ENCODE measurements at places on chromosomes 5 and 9.

GRCh38 chr9:14488421-14489190 lies 174.7 kb upstream of the NFIB start:
- DNase-seq: no peak

DNA sequence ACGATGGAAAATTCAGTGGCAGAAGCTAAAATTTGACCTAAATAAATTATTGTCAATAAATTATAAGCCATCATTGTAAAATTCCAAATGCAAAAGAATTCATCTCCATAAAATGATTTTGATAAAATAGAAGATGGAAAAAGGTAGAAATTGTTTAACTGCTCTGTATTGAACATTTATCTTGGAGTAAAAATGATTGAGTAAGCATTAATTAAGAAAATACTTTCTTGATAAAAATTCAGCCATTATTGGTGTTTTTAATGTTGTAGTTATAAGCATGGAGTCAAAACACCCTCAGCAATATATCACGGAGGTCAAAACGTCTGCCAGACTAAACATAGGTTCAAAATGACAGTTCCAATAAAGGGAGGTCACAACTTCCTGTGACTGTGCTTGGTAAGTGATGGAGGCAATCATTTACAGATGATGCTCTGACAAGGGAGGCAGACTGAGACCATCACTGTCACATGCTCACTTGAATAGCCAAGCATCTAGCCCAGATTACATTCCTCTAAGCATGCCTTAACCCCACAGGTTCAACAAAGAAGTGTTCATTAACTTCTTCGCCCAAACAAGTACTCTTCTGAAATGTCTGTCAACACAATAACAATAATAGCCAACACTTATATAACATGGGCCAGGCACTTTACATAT lies 69.5 kb downstream of the SH3TC2 start:
- no peak for DNase-seq

GRCh38 chr5:88941581-88941980 lies 58.6 kb upstream of the MEF2C start:
- DNase-seq: no peak

DNA sequence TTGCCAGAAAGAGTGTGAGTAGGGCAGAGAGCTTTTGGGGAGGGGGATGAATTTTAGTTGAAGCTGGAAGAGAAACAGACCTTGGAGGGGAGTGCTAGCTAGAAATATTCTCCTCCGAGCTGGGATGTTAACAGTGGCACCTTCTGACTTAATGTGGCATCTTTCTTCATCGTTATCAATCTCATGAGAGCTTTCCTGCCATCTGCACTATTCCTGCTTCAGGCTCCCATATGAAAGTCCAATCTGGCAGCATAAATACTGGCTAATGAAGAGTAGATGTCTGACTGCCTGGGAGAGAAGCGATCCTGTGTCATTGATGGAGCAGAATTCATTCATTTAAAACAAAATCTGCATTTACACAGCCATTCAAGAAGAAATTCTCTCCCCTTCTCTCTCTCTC lies 284.5 kb downstream of the TMEM38B start:
- DNase-seq: no peak

- DNase-seq: no peak
Observed at GRCh38 chr5:4905674-4906520, 234.2 kb upstream of the ADAMTS16 start.

- no peak for DNase-seq
Observed at GRCh38 chr5:40376566-40376965, 303.1 kb upstream of the PTGER4 start.

DNA sequence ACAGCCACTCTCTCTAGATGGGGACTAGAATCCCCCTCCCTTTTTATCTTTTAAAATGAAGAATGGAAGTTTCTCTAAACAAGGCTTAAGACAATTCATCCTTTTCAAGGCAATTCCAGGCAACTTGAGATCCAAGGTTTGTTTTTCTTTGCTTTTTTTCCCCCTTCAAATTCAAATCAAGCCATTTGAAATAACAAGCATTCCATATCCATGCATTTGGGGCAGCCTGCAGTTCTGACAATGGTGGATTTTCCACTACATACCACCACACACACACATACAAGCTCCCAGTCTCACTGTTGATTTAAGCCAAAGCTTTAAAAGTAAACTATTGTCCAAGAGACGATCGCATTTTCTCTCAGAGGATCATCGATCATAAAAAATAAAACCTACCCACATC lies 424 bp downstream of the INSYN2B start:
- no peak for DNase-seq

DNA sequence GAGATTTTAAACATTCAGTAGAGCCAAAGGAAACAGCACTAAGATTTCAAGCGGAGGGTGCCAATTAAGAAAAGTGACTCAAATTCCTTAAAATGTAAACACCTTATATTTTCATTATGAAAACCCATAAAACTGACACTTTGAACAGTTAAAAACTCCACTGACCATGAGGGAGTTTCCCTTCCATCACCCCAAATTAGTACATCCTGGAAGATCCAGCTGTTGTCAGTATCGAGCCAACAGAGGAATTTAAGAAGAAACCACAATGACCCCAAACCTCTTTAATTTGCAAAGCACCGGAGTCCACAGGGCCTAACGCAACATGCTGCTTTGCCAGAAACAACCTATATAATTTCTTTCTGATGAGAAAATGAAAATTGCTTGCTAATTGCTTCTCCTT lies 41.3 kb downstream of the ROR2 start:
- peak; percentile 25 for DNase-seq

- no peak for DNase-seq
Observed at GRCh38 chr9:115209601-115210306, 91.8 kb upstream of the TNC start.

DNA sequence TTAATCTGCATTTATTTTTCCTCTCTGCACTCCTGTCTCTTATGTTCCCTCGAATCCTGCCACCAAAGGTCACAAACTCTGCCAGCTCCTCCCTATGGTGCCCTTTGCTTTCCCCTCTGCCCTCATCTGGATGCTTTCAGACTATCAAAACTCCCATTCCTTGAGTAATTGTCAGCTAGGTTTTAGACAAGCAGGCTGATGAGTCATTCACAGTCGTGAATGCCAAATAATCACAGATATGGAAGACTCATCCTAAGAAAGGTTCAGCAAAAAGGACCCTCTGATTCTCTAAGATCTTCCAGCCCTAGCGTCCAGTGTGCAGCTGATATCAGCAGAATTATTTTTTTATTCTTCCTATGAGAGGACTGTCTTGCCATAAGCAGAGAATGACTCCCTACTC lies 104.5 kb upstream of the NUDT12 start:
- DNase-seq: peak; percentile 14

DNA sequence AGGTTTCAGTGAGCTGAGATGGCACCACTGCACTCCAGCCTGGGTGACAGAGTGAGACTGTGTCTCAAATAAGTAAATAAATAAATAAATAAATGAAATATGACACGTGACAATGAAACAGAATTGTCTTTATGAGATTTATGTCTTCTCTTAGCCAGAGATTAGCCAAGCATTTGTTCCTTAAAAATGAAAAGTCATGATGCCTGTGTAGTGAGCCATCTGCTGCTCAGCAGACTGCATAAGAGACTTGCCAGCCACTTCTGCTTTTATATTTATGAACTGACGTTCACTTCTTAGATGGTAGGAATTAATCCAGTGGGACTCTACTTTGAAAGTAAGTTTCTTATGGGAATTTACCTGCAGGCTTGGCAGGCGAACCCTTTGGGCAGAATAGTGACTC lies 227.4 kb downstream of the NR3C1 start:
- no peak for DNase-seq

- no peak for DNase-seq
Observed at GRCh38 chr5:170747357-170747756, 36.2 kb upstream of the GABRP start.

GRCh38 chr9:115461280-115461679 lies 343.3 kb upstream of the TNC start:
- DNase-seq: no peak

DNA sequence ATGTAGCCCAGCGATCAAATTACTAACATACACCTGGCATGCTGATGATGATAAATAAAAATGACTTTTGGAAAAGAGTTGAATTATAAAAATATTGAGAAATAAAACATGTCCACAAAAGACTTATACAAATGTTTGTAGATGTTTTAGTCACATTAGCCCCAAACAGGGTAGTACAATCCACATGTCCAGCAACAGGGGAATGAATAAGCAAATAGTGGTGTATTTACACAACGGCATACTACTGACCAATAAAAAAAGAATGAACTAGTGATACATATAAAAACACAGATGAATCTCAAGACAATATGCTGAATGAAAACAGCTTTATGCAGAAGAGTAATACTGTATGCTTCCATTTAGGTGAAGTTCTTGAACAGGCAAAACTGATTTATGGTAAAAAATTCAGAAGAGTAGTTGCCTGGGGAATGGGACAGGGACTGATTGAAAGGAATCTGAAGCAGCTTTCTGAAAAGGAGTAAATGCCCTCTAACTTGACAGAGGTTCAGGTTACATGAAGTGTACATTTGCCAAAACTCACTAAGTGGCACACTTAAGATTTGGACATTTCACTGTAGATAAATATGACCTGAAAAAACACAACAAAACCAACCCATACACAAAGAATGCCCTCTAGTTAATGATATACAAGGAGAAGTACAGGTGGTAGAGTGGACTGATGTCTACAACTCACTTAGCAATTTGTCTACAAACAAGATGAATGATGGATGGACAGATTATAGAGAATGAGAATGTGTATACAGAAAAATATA lies 35.4 kb downstream of the ACTL7A start:
- no peak for DNase-seq

- DNase-seq: no peak
Observed at GRCh38 chr9:127153501-127153900, 31.1 kb upstream of the ANGPTL2 start.

GRCh38 chr5:173789031-173789920 lies 98.9 kb upstream of the CPEB4 start:
- peak; percentile 62 for DNase-seq

DNA sequence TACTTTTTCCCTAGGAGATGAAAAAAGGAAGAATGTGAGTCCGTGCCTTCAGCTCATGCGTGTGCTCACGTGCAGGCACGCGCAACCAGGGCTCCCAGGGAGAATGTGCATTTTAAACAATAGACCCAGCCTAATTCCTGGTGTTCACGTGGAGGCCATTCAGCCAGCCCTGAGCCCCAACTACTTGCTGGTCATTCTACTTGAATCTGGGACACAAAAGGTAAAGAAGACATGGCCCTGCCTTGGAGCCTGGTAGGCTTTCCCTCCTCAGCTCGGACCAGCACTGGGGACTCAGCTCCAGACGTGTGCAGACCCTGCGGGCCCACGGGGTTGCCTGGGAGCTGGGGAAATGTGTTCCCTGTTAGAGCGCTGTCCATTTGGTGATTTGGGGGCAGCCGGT lies 125.5 kb downstream of the MVB12B start:
- DNase-seq: no peak
